ENCODE measurements at places on chromosomes 5 and 9. TPM values are rescaled to one million over a fixed set of nuclear protein-coding genes. Genes with fewer than 3 reads are reported as not detected.

DNA sequence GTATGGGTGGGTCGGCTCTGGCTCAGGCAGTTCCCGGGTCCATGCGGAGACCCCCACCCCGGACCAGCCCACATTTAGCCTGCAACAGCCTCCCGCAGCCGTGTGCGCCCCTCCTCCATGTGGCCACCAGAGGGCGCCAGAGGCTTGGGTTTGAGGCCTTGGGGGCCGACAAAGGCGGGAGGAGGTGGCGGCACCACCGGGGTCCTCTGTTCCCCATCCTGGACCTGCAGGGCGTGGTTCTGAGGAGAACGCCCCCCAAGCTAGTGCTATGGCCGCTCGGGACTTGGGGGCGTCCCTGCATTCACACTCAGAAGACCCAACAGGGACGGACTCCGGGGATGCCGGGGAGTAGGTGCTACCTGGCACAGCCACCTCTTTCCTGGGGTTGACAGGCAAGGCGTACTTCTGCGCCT lies 16.5 kb downstream of the ASS1 start:
- H3K4me1 ChIP-seq: no peaks in the 10 kb centered on the region
- H3K27ac ChIP-seq: no peak overlapping the region
- H3K36me3 ChIP-seq: no peaks in the 10 kb centered on the region

HAND1 gene
- total RNA-seq: not detected

DNA sequence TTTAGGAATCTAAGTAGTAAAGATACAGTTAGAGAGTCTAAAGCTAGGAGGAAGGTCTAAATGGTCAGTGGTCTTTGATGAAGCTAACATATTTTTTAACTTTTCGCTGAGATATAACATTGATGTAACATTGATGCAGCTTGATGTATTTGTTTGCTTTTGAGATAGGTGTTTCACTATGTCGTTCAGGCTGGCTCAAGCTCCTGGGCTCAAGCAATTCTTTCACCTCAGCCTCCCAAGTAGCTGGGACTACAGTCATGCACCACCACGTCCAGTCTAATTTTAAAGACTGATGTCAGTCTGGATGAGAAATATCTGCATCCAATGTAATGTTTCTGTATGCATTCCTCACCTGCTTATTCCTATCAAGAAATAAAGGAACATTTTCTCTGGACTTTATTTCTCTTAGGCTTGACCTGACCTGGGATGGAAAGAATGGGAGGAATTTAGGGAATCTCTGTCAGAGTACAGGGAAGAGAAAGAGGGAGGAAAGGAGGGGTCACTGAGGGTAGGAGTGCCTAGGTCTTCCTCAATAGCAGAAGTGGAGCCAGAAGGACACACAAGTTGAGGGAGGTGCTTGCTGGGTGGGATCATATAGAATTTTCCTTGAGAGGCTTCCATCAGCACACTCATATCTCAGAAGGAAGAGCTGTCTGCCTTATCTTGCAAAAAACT lies 101.5 kb upstream of the GPBP1 start:
- H3K27me3 ChIP-seq: no peaks in the 10 kb centered on the region

ANKRD31 gene
- total RNA-seq: 0.20 TPM

DNA sequence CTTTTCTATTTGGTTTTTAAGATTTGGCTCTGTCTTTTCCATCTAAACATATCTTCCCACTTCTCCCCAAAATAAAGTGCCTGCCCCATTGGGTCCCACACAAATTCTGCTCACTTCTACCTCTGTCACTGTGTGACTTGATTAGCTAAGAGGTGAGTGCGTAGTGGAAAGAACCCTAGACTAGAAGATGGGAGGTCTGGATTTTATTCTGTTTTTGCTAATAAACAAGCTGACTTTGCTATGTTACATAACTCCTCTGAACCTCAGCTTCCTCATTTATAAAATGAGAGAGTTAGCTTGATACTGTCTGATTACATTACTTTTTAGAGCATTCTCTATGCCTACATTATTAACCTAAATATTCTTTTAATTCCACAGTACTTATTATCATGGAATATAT lies 51.3 kb upstream of the PTGER4 start:
- DNase-seq: no peak
- H3K4me3 ChIP-seq: no peak overlapping the region
- no peak overlapping the region for H3K27ac ChIP-seq
- H3K4me1 ChIP-seq: peaks cover 10% of the 10 kb centered on the region

- H3K27me3 ChIP-seq: no peaks in the 10 kb centered on the region
- peaks cover 17% of the 10 kb centered on the region for H3K36me3 ChIP-seq
- no peak overlapping the region for H3K4me3 ChIP-seq
These were observed 124.1 kb downstream of the CRB2 start for GRCh38 chr9:123480096-123480495.

DNA sequence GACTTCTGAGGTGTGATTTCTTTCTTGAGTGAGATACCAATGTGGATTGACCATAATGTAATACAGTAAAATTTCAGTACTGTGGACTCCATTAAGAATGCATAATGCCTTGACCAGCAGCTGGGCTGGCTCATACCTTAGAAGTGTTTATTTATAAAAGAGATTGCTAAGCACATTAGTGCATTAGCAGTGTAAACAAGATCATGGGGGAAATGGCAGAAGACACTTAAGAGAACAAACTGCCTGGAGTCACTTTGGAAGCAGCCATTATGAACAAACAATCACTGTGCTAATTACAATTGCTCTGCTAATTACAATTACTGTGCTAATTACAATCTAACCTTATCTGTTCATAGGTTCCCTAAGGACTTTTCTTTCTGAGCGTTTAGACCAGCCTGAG lies 104.2 kb downstream of the TRIM32 start:
- no peaks in the 10 kb centered on the region for H3K4me1 ChIP-seq
- no peaks in the 10 kb centered on the region for H3K36me3 ChIP-seq
- no peaks in the 10 kb centered on the region for H3K27me3 ChIP-seq
- H3K4me3 ChIP-seq: no peak overlapping the region
- H3K27ac ChIP-seq: no peak overlapping the region
- DNase-seq: no peak

DNA sequence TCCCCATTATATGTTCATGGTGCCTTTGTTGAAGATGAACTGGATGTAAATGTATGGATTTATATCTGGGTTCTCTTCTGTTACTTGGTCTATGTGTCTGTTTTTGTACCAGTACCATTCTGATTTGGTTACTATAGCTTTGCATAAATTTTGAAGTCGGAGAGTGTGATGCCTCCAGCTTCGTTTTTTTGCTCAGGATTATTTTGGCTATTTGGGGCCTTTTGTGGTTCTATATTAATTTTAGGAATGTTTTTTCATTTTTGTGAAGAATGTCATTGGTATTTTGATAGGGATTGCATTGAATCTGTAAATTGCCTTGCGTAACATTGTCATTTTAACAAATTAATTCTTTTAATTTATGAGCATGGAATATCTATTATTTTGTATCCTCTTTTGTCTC lies 36.6 kb upstream of the ZNF366 start:
- H3K27ac ChIP-seq: no peak overlapping the region
- no peaks in the 10 kb centered on the region for H3K4me1 ChIP-seq
- no peaks in the 10 kb centered on the region for H3K36me3 ChIP-seq
- H3K27me3 ChIP-seq: no peaks in the 10 kb centered on the region
- DNase-seq: no peak

ADAMTSL2 gene
- total RNA-seq: 1.6 TPM

DNA sequence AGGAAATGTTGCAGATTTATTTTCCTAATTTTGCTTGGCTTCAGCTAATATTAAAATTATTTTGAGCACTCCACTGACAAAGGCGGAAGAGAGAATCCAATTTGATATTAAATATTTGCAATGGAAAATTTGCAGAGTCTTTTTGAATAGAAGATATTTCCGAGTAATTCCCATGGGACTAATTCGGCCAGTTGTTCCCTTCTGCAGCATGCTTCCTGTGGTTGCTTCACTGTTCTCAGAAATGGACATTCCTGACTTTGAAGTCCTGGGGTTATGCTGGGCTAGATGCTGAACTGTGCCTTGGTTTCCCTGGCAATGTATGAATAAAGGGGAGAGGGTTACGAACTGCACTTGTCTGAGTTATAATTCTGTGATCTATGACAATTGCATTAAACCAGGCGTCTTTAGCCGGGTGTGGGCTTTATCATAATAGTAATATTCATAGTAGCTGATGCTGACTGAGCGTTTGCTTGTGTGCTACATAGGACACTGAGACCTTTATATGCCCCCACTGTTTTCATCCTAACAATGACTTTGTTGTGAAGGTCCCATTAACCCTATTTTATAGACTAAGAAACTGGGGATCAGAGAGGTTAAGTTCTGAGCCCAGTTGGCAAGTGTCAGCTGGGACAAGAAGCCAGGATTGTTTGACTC lies 114.5 kb upstream of the SPRY4 start:
- H3K27me3 ChIP-seq: peaks cover 5% of the 10 kb centered on the region
- DNase-seq: no peak
- no peak overlapping the region for H3K27ac ChIP-seq
- no peaks in the 10 kb centered on the region for H3K36me3 ChIP-seq
- H3K4me3 ChIP-seq: no peak overlapping the region

PLAC8L1 gene
- not detected for total RNA-seq

DNA sequence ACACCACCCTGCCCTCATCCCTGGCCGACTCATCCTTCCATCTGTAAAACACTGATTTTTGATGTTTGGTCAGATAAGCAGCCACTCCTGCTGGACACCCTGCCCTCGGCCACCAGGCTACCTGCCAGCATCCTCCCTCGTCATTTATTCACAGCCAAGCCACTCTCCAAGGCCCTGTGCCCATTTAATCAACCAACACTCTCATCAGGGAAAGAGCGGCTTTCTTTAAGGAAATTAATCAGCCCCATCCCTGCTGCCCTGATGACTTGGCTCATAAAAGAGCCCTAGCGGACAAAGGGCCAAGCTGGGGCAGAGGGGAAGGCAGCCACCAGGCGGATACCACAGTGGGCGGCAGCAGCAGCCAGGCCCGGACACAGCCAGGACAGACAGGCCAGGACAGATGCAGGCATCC lies 52.4 kb downstream of the GOLM1 start:
- peaks cover 6% of the 10 kb centered on the region for H3K36me3 ChIP-seq
- no peak overlapping the region for H3K4me3 ChIP-seq

GRCh38 chr5:74371621-74372020 lies 268.9 kb downstream of the ENC1 start:
- H3K27ac ChIP-seq: no peak overlapping the region
- no peaks in the 10 kb centered on the region for H3K27me3 ChIP-seq
- DNase-seq: no peak

GRCh38 chr5:144941-145340 lies 46.4 kb upstream of the LRRC14B start:
- no peak for DNase-seq
- H3K4me3 ChIP-seq: no peak overlapping the region
- peaks cover 6% of the 10 kb centered on the region for H3K27me3 ChIP-seq
- H3K27ac ChIP-seq: no peak overlapping the region
- H3K36me3 ChIP-seq: peaks cover 4% of the 10 kb centered on the region

DNA sequence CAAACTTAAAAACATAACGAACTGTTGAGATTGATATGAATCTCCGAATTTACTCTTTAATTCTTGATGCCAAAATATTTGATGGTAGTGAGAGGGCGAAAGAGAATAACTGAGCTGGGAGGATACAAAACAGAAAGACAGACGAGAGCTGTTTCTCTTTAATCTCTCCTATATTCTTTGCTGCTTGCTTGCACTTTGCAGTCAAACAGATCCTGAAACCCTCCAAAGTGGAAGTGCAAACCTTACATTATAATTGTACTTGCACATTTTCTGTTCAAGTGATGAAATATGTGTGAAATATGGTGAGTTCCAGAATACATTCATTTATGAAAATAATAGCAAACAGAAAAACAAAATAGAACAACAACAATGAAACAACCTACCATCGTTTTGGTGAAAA lies 63.8 kb downstream of the PAM start:
- H3K27ac ChIP-seq: no peak overlapping the region
- no peaks in the 10 kb centered on the region for H3K27me3 ChIP-seq
- H3K36me3 ChIP-seq: no peaks in the 10 kb centered on the region
- DNase-seq: no peak
- H3K4me1 ChIP-seq: no peaks in the 10 kb centered on the region
- H3K4me3 ChIP-seq: no peak overlapping the region

- peaks cover 6% of the 10 kb centered on the region for H3K4me1 ChIP-seq
- H3K4me3 ChIP-seq: no peak overlapping the region
- no peaks in the 10 kb centered on the region for H3K36me3 ChIP-seq
- no peak overlapping the region for H3K27ac ChIP-seq
These were observed 500.7 kb downstream of the SPATA31D1 start for GRCh38 chr9:82489201-82489821.

DNA sequence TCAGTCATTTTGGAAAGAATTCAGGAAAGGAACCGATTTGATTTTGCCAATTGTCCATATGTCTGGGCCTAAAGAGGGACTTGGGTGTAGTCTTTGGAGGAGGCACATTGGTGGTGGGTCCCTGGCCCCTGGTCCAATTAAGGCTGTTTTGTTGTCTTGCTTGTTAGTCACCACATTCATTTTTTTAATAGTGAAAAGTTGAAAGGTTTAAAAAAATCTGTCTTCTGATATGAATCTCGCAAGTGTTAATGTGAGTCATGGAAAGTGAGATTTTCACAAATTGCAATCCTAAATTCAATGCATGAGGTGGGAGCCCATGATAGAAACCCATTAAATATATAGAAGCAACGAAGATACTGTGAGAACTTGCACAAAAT lies 165.9 kb upstream of the OTULINL start:
- no peak for DNase-seq
- peak overlapping the region; percentile 70 for H3K27ac ChIP-seq
- peaks cover 9% of the 10 kb centered on the region for H3K4me1 ChIP-seq

CBY3 gene
- total RNA-seq: not detected

SLC22A4 gene
- 6.3 TPM for total RNA-seq

CD14 gene
- 101 TPM for total RNA-seq

DNA sequence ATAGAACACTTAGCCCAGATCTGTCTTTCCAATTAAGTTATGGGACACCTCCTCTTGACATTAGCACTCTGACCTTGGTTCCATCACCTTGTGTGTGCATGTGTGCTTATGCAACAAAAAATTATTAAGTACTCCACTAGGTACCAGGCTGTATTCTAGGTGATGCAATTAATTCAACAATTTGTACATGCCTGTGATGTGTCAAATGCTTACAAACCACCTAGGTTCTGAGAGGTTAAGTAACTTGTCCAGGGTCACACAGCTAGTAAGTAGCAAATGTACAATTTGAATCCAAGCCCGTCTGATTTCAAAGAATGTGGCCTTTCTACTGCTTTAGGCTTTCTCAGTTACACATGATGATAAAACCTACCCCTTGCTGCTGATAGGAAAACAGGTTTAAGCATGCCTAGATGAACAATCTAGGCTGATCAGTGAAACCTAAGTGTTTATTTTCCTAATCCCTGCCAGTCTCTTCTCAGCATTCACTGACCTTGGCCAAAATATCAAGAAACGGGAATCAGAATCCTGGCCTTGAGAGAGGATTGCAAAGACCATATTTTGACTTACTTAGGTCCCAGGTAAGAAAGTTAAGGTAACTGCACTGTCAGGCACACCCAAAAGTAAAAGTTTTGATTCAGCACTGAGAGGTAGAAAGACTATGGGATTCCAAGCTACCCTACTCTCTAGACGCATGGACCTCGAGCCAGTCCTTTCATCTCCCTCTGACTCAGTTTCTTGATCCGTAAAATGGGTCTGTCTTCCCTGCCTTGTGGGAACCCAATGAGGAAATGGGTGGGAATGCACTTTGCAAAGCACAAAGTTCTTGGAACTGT lies 1.0 kb downstream of the TBC1D2 start:
- H3K27me3 ChIP-seq: no peaks in the 10 kb centered on the region
- H3K4me1 ChIP-seq: peaks cover 16% of the 10 kb centered on the region
- DNase-seq: no peak
- H3K36me3 ChIP-seq: peaks cover 12% of the 10 kb centered on the region
- peak overlapping the region; percentile 99 for H3K27ac ChIP-seq

- H3K27me3 ChIP-seq: no peaks in the 10 kb centered on the region
- H3K27ac ChIP-seq: no peak overlapping the region
- DNase-seq: no peak
- no peaks in the 10 kb centered on the region for H3K36me3 ChIP-seq
- no peak overlapping the region for H3K4me3 ChIP-seq
- H3K4me1 ChIP-seq: no peaks in the 10 kb centered on the region
These were observed 331.5 kb upstream of the GRIN3A start for GRCh38 chr9:102069969-102070368.
